ENCODE measurements at places on chromosomes 13 and 19. TPM values are rescaled to one million over a fixed set of nuclear protein-coding genes. Genes with fewer than 3 reads are reported as not detected.

The CCDC169 gene
- 2.7 TPM for total RNA-seq

The PIH1D1 gene
- 58.0 TPM for total RNA-seq

The ZNF773 gene
- 26.4 TPM for total RNA-seq

The CLEC11A gene
- 2.5 TPM for total RNA-seq

The NBEA gene
- total RNA-seq: 251 TPM

The IL4I1 gene
- total RNA-seq: not detected

The ADPRHL1 gene
- total RNA-seq: 0.62 TPM
